8988T (cell line): ENCODE measurements at places on chromosomes 12 and 14.

DNA sequence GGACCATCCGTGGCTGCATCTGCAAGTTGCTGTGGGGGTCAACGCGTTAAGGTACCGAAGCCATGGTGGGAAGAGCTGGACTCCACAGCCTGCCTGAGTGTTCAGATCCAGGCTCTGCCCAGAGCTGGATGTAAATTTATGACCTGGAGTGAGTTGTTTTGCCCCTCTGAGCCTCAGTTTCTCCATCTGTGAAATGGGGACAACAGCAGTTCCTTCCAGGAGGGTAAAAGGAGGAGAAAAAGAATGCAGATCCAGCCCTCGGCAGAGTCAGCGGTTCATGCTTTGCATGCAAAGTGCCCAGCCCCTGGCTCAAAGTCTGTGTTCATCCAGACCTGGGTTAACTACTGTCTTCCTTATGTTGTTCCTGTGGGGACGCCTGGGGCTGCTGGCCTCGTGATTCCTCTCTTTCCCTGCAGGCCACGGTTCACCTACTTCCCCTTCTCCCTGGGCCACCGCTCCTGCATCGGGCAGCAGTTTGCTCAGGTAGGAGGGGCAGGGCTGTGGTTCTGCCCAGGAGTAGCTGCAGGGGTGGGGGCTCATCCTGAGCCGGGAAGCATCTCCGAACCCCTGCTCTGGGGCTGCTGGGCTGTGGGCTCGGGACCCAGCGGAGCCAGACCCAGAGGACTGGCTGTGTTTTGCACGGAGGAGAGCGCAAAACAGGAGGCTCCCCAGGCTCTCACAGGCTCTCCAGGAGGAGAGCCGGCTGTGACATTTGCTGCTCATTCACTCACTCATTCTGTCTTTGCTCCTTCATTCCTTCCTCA is 41.9 kb downstream of the CYP46A1 start:
- DNase-seq, result peak; percentile 14

- DNase-seq, result no peak
Measured at GRCh38 chr12:13248964-13249363, 52.4 kb downstream of the EMP1 start.

GRCh38 chr12:27711317-27711682 is 668 bp downstream of the MRPS35 start:
- DNase-seq, result no peak

- no peak for DNase-seq
Measured at GRCh38 chr12:131513606-131514005, 197.3 kb upstream of the SFSWAP start.

DNA sequence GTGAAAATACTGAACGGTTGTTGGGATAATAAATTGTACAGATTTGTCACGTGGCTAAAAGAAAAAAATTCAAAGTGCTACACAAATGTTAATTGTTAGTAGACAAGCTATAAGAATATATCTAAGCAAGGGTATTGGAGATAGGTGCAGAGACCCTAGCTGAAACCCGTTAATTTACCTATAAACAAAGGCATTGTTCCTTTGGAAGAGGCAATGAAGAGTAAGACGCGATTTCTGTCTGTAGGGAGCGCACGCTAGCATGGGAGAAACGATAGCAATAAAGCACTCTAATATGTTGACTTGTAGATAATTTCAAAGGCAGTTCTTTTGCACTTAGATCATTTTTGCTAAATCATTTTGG is 565 bp downstream of the CCDC77 start:
- no peak for DNase-seq

- DNase-seq, result no peak
Measured at GRCh38 chr14:71492346-71492745, 439.9 kb upstream of the RGS6 start.

DNA sequence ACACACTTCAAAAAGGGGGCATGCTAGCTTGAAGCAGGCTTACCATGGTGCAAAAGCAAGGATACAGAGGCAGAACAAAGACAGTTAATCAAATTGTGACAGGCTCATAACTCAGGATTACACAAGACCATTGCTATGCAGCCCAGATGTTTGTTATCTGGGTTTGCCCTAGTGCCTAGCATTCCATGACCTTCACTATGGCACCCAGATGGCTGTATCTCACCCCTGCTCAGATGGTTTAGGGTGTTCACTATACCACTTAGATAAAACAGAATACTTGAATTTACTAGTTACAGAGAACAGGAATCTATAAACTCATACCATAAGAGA is 56.2 kb downstream of the SDR9C7 start:
- no peak for DNase-seq

DNA sequence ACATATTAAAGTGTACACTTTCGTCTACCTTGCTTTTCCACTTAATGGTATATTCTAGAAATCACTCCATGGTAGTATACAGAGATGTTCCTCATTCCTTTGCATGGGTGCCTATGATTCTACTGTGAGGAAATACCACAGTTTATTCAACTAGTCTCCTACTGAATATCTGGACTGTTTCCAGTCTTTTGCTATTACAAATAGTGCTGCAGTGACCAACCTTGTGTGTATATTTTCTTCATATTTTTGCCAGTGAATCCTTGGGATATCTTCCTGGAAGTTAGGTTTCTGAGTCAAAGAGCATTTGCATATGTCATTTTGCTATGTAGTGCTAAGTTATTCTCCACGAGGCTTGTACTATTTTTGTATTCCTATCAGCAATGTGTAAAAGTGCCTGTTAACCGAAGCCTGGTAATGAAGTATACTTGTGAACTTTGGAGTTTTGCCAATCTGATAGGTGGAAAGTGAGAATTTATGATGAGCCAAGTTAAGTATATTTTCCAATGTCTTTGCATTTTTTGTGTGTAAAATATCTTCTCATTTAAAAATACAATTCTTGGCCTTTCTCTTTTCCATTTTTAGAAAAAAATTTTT is 31.3 kb upstream of the TMEM263 start:
- no peak for DNase-seq

GRCh38 chr12:65540140-65540539 is 261.7 kb downstream of the MSRB3 start:
- DNase-seq, result no peak

- no peak for DNase-seq
Measured at GRCh38 chr14:105363847-105364708, 34.3 kb upstream of the TEX22 start.

GRCh38 chr12:34236073-34236472 is 213.8 kb downstream of the ALG10 start:
- no peak for DNase-seq

GRCh38 chr14:91753501-91754128 is 21.7 kb upstream of the CATSPERB start:
- DNase-seq, result no peak

DNA sequence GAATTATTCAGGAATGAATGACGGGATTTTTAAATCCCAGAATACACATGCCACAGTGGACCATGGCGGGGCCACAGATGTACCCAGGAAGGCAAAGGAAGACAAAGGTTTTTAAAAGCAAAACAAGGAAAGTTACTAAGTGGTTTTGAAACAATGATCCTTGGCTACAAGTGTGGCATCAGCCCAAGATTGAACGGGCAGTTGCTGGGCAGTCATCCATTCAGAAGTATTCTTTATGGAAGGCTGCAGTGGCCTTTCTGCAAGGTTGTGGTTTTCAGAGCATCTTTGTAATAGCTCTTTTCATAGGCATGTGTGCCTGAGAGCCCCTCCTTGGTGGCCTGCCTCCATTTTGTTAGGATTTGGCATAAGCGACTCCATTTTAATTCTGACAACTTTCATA is 13.4 kb upstream of the IFI27 start:
- DNase-seq, result no peak

GRCh38 chr14:45742187-45742586 is 489.2 kb upstream of the MIS18BP1 start:
- no peak for DNase-seq

GRCh38 chr12:70920251-70920851 is at the start of gene PTPRR:
Gene PTPRR (minus strand): TSS chr12:70920738. CDS start chr12:70920390, 348 bp downstream.
- no peak for DNase-seq

GRCh38 chr12:48160046-48160445 is 2.7 kb upstream of the ASB8 start:
- no peak for DNase-seq

DNA sequence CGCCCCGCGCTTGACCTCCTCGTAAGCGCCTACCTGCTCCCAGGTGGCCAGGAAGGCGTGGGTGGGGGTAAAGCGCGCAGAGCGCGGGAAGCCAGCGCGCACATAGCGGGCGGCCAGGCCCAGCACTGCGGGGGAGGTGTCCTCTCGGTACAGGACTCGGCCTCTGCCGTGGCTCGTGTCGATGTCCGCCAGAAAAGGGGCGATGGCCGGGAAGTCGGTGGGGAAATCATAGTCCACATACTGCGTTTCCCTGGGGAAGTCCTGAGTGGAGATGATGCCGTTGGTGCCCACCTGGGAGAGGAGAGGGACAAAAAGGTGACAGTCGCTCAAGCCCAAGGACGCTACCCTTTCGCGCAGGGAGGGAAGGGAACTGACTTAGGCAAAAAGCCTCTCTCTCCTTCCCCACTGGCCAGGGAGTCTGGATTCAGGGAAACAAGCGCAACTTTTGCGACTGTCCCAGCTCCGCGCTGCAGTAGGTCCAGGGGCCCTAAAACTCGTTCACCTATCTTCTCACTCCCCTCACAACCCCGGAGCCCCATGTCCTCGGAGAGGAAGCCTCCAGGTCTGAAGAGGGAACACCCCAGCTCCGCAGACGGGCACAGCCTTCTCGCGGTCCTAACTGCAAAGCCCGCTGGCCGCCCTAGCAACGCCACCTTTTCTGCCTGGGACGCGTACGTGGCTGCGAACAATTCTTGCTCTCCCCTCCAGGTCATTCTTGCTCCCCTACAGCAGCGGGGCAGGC is 815 bp downstream of the NID2 start:
- DNase-seq, result no peak

GRCh38 chr14:44981198-44981597 is 19.2 kb downstream of the TOGARAM1 start:
- DNase-seq, result no peak

- DNase-seq, result no peak
Measured at GRCh38 chr12:121167232-121167820, 34.6 kb downstream of the P2RX7 start.

DNA sequence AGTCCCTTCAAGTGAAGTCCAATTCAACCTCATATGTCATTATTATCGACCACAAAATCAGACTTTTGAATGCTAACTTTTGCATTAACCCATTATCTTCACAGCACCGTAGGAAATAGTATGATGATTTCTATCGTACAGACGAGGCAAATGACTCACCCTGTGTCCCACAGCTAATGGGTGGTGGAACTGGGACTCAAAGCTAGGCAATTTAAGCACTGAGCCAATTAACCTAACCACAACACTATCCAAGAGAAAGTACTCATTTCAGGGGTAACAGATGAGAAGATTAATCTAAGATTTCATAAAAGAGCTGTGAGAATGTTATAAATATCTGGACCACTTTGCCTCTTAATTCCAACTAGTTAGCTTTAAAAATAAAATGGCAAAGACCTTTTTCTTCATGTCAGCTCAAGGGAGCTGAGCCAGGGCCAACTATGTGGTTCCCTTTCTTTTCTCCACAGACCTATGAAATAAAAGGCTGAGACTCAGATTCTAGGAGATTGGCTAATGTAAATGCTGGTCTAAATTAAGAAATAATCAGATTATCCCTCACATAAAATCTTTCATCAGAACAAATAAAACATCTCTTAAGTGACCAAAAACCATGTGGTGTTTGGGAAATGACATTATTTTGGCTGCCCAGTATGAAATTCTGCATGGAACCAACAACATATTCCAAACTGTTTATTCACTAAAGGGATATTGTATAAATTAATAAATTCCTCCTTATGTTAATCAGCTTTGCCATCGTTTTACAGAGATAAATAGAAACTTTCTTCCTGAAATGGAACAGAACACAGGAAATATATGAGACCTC is 4.9 kb downstream of the PTGER2 start:
- DNase-seq, result no peak

DNA sequence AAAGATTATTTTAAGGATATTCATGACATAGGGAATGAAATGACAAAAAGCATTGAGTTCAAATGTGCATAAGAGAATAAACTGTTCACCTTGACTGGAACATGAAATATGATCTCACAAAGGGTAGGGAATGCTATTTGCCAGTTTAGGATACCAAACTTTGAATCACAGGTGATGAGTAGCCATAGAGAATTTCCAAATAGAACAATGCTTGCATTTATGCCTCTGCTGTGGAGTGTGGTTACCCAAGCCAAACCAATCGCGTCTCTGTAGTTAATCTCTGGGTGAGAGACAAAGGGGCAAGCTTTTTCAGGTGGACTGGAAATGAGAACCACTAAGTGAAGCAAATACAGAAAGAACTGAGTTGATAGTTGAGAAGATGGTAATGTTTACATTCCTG is 371.1 kb upstream of the RPL10L start:
- no peak for DNase-seq

DNA sequence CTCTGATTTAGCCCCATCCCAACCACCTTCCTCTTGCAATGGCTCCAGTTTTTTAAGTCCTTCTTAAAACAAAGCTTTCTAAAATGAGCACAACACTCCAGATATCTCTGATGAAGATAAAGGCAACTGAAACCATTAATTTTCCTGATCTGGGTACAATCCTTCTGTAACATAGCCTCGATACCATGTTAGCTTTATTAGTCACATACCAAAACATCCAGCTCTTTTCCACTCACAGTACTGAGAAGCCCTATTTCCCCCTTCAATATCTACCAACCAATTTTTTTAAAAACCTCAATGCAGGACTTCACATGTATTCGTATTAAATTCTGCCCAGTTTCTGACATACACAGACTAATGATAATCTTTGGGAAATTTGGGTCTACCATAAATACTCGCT is 105.9 kb downstream of the MED13L start:
- DNase-seq, result no peak

GRCh38 chr12:66901138-66901932 is 222.5 kb upstream of the GRIP1 start:
- DNase-seq, result no peak

- DNase-seq, result no peak
Measured at GRCh38 chr12:14612898-14613445, 45.3 kb upstream of the PLBD1 start.

DNA sequence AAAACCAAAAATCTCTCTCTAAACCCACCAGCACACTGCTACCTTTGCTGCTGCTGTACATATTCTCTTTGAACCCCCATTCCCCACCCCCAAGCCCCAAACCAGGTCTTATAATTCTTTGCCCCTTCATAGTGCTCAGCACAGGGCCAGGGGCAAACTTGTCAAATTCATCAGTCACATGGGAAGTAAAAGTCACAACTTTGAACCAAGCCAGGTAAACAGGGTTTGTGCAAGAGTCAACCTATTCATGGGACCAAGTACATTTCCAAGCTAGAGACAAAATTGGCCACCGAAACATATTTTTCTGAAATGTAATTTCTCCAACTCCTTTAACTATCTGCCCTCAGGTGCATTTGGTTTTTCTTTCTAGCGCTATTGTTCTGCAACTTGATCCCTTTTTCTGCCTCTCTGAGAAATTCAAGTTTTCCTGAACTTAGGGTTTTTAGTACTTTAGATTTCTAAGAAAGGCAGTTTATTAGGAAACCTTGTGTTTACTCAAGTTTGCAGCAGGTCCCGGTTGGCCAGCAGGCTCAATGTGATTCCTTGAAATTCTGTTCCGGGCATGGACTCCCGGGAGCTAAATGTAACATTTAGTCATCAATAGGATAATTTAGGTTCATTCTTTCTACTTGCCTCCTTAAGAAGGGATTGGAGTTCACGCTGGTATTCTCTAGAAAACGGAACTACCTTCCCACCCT is 230.5 kb downstream of the EFCAB11 start:
- DNase-seq, result no peak

- DNase-seq, result no peak
Measured at GRCh38 chr12:64665514-64665913, 55.2 kb downstream of the RASSF3 start.
